GM23338 (cell line): ENCODE measurements at places on chromosomes 12 and 14. TPM values are rescaled to one million over a fixed set of nuclear protein-coding genes. Genes with fewer than 3 reads are reported as not detected.

DNA sequence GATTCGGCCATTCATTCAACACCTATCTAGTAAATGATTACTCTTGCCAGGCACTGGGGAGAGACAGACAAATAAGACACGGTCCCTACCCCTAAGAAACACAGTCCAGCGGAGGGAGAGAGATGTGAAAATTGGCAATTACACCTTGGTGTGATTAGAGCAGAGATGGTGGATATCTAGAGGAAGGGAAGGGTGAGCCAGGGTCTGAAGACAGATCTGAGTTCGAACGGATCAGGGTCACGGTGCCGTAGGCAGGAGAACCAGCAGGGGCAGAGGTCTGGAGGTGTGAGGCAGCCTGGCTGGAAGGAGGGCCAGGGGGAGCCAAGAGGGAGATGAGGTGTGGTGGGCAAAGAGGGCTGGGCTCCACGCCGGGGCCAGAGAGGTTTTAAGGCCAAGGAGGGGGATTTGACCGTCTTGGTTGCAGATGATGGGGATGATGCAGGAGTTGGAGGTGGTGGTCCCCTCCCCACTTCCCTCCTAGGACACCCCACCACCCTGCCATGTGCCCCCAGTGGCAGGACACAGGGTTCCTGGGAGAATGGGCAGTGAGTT lies 27.1 kb downstream of the FAM222A start:
- no peaks in the 10 kb centered on the region for H3K27me3 ChIP-seq
- no peaks in the 10 kb centered on the region for H3K36me3 ChIP-seq
- no peak overlapping the region for H3K27ac ChIP-seq
- H3K4me3 ChIP-seq, result no peak overlapping the region

GRCh38 chr14:69231486-69231885 lies 28.5 kb upstream of the GALNT16 start:
- peaks cover 4% of the 10 kb centered on the region; the same call in 1 of the 2 replicates for H3K36me3 ChIP-seq
- no peak overlapping the region for H3K4me3 ChIP-seq
- no peak overlapping the region for H3K27ac ChIP-seq
- no peaks in the 10 kb centered on the region; the same call in 1 of the 2 replicates for H3K4me1 ChIP-seq
- no peaks in the 10 kb centered on the region for H3K27me3 ChIP-seq
- no peak for DNase-seq

GRCh38 chr14:50821510-50822464 lies 9.2 kb downstream of the NIN start:
- peak; percentile 55 for DNase-seq
- no peak overlapping the region for H3K27ac ChIP-seq
- H3K4me3 ChIP-seq, result 0 out of 2 replicates have a peak overlapping the region, but pooled peaks have one; percentile 26
- H3K27me3 ChIP-seq, result peaks cover 71% of the 10 kb centered on the region

GRCh38 chr14:73833530-73834260 lies 17.9 kb upstream of the PTGR2 start:
- no peaks in the 10 kb centered on the region for H3K27me3 ChIP-seq
- DNase-seq, result peak; percentile 74
- no peak overlapping the region for H3K4me3 ChIP-seq
- no peaks in the 10 kb centered on the region for H3K36me3 ChIP-seq

DNA sequence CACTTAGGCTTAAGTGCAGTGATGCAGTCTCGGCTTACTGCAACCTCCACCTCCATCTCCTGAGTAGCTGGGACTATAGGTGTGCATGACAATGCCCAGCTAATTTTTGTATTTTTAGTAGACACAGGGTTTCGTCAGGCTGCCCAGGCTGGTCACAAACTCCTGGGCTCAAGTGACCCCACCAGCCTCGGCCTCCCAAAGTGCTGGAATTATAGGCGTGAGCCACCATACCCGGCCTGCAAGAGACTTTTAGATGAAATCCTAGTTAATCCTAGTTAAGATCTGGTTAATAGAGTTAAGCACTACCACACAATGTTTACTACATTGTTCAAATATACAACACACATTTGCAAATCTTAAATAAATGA lies 196.5 kb upstream of the AMIGO2 start:
- no peaks in the 10 kb centered on the region for H3K27me3 ChIP-seq
- no peak overlapping the region for H3K4me3 ChIP-seq
- no peak overlapping the region for H3K27ac ChIP-seq
- DNase-seq, result no peak

DNA sequence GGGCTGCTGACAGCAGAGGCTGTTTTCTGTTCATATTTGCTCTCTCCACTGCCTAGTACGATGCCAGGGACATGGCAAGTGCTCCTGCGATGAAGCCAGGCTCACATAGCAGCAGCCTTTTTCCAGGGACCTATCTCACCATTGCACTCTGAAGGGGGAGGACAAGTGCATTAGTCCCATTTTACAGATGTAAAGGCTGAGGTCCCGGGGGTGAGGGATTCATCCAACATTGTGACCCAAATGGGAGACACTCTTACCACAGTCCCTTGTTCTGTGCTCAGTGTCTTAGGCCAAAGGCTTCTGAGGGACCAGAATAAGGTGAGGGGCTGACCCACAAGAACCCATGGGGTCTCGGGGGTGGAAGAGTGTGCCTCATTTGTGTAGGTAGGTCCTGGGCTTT lies 21.6 kb upstream of the ESRRB start:
- H3K36me3 ChIP-seq, result no peaks in the 10 kb centered on the region
- peaks cover 12% of the 10 kb centered on the region for H3K27me3 ChIP-seq

DNA sequence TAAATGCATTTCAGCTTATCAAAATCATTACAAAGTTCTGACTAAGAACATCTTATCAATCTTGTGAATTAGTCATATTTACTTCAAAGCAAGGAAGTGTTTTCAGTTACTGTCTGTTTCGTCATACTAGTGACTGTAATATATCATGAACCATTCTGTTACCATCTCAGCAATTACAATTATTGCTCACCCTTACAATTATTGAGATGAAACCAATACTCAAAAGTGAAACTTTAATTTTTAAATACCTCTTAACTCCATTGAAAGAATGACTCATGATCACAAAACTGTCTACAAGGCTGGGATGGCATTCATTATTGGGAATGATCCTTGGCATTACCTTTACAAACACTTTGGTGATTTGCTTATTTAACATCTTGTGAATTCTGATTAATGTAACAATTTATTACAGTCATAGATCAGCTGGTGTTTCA lies 90.3 kb downstream of the RPS6KA5 start:
- no peaks in the 10 kb centered on the region for H3K4me1 ChIP-seq
- no peaks in the 10 kb centered on the region for H3K27me3 ChIP-seq
- no peak overlapping the region for H3K4me3 ChIP-seq
- no peak for DNase-seq
- no peak overlapping the region for H3K27ac ChIP-seq
- H3K36me3 ChIP-seq, result no peaks in the 10 kb centered on the region

GRCh38 chr12:4710113-4710512 lies 10.1 kb upstream of the GALNT8 start:
- H3K36me3 ChIP-seq, result no peaks in the 10 kb centered on the region
- no peak overlapping the region for H3K4me3 ChIP-seq
- no peak for DNase-seq
- no peaks in the 10 kb centered on the region for H3K27me3 ChIP-seq
- peaks cover 6% of the 10 kb centered on the region; the same call in 1 of the 2 replicates for H3K4me1 ChIP-seq

- no peaks in the 10 kb centered on the region for H3K27me3 ChIP-seq
- no peak overlapping the region for H3K27ac ChIP-seq
- DNase-seq, result no peak
Observed at GRCh38 chr14:76696791-76697190, 64.5 kb upstream of the VASH1 start.

DNA sequence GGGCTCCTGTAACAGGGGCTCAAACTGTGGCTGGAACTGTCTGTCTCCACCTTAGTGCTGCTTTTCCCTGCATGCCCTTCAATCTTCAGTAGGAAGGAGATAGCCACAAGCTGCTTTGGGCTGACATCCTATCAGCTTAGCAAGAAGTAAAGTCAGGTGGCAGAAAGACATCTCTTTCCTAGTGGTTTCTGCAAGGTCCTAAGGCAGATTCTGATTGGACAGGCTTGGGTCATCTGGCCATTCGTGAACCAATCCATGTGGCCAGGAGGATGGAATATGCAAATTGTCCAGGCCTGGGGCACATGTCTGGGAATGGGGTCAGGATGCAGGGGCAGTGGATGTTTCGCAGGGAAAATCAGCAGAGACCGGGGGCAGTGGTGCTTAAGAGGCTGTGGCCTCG lies 5.2 kb downstream of the RITA1 start:
- peaks cover 4% of the 10 kb centered on the region; the same call in 1 of the 2 replicates for H3K4me1 ChIP-seq
- H3K36me3 ChIP-seq, result peaks cover 4% of the 10 kb centered on the region; the same call in 1 of the 2 replicates
- H3K27ac ChIP-seq, result no peak overlapping the region
- peak; percentile 62 for DNase-seq
- no peaks in the 10 kb centered on the region for H3K27me3 ChIP-seq
- H3K4me3 ChIP-seq, result no peak overlapping the region

DNA sequence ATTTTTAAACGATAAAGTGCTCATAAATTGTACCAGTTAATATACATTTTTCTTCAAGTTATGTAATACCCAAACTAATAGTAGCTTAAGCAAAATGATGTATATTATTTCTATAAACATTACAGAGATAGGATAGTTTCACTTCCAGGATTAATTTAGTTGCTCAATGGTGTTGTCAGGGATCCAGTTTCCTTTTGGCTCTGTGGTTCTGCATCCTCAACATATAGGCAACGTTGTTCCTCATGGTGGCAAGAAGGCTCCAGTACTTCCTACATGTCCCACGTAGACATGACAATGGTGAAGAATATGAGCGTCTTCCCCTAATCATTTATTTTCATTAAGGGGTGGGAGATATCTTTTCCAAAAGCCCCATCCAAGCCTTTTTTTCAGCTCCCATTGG lies 60.7 kb upstream of the DCD start:
- no peak for DNase-seq
- no peaks in the 10 kb centered on the region for H3K36me3 ChIP-seq
- no peaks in the 10 kb centered on the region for H3K4me1 ChIP-seq
- H3K4me3 ChIP-seq, result no peak overlapping the region

DNA sequence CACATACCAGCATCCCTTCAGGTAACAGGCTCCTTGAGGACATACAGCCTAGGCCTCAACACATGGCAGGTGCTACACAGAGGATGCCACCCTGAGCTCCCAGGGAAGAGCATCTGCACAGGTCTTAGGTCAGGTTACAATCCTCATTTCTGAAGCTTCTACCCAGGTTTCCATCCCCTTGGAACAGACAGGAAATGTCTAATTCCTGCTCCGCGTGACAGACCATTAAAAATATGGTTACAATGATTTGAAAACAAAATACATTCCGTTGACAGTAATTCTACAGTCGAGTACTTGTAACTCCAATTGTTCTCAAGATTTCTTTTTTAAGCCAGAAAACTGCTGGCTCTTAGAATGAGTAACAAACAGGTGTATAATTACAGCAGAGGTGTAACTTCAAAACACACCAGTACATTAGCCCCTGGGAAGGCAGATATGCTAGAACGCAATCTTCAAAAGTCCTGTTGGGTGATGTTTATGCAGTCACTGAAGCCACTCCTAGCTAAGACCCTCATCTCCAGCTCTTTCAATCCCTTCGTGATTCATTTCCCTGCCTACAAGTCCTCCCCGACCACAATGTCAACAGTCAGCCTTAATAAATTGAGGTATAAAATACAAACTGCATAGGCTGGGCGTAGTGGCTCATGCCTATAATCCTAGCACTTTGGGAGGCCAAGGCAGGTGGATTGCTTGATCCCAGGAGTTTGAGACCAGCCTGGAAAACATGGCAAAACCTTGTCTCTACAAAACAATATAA lies 11.6 kb downstream of the SETD3 start:
- no peak for DNase-seq
- no peaks in the 10 kb centered on the region for H3K27me3 ChIP-seq
- H3K4me1 ChIP-seq, result peaks cover 22% of the 10 kb centered on the region
- H3K4me3 ChIP-seq, result no peak overlapping the region

DNA sequence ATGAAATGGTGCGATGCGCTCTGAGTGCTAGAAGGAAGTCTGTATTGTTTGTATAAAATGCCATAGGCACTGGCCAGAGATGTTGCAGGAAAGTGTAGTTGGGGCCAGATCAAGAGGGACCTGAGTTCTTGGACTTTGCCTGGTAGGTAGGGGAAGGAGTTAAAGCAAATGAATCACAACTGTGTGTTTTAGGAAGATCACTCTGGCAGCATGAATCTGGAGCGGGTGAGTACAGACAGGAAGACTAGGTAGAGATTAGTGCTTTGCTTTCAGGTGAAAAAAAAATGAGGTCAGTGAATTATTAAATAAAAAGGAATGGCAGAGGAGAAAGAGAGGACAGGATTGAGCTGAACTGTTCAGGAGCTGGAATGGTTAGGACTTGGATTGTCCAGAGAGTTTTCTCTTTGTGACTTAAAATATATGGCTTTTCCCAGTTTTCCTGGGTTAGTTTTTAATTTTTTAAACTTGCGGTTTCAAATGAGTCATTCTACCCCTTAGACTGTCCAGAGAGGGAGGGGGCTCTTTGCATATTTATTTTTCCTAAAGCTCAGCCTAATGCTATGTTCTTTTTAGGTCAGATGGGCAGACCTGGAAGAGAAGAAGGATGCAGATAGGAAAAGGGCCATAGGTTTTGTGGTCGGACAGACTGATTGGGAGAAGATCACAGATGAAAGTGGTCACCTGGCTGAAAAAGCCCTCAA lies 41.1 kb downstream of the PROX2 start:
- H3K27ac ChIP-seq, result no peak overlapping the region
- H3K4me1 ChIP-seq, result no peaks in the 10 kb centered on the region
- no peaks in the 10 kb centered on the region for H3K27me3 ChIP-seq
- DNase-seq, result no peak

- no peaks in the 10 kb centered on the region for H3K36me3 ChIP-seq
- no peak overlapping the region for H3K27ac ChIP-seq
Observed at GRCh38 chr12:99444859-99445316, 202.7 kb upstream of the GARIN6 start.

DNA sequence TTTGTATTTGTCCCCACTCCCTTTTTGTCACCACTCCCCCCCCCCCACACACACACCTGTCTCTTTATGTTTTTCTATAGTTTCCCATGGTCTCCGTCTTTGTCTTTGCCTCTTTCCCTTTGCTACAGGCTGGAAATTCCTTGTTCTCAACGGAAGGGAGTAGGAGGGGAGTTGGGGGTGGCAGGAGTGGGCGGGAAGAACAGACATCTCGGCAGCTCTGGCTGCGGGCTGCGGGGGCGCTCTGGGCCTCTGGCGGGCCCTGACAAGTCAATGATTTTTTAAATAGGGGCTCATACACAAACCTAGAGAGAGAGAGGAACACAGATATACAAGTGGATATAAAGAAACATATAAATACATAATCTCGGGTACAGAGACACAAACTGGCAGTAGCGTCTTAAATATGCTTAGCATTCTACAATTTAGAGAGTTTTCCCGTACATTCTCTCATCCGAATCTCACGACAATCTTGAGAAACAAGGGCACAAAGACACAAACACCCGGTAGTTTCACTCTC lies 2.4 kb upstream of the NAB2 start:
- H3K27ac ChIP-seq, result peak overlapping the region; percentile 88
- DNase-seq, result peak; percentile 90
- peak overlapping the region; percentile 77 for H3K4me3 ChIP-seq
- H3K4me1 ChIP-seq, result peaks cover 10% of the 10 kb centered on the region

TPPP2 gene
- total RNA-seq, result not detected in 2 replicates

PARP2 gene
- total RNA-seq, result 27.0 and 27.8 TPM in 2 replicates

PDE3A gene
- 9.1 and 9.2 TPM in 2 replicates for total RNA-seq

HECTD4 gene
- 29.9 and 36.9 TPM in 2 replicates for total RNA-seq

AKAP3 gene
- total RNA-seq, result 1.9 and 3.2 TPM in 2 replicates

HOXC9 gene
- not detected in 2 replicates for total RNA-seq

RAB2B gene
- 29.9 and 35.7 TPM in 2 replicates for total RNA-seq

CCDC177 gene
- total RNA-seq, result 0.66 and 1.7 TPM in 2 replicates

POTEM gene
- not detected in 2 replicates for total RNA-seq

OR6C1 gene
- not detected in 2 replicates for total RNA-seq

GPRC5D gene
- not detected in 2 replicates for total RNA-seq
